Ascending aorta (tissue), 2 donors: ENCODE measurements at places on chromosomes 2 and 18.

DNA sequence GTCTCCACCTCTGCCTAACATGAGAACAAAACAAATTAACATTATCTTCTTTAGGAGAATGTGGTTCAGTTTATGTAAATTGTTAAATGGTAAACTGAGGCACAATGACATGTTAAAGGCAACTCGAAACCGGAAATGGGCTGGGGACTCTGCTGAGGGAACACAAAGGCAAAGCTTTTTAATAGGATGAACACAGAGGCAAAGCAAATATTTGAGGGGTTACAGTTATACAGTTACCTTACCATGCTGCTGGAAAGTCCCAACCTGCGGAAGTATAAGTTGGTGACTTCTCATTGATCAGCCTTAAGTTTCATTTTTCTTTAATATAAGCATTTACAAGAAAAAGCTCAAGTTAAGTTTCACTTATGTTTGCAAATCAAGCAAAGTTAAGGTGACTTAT, 195.0 kb downstream of the DLGAP1 start:
- DNase-seq = no peak

DNA sequence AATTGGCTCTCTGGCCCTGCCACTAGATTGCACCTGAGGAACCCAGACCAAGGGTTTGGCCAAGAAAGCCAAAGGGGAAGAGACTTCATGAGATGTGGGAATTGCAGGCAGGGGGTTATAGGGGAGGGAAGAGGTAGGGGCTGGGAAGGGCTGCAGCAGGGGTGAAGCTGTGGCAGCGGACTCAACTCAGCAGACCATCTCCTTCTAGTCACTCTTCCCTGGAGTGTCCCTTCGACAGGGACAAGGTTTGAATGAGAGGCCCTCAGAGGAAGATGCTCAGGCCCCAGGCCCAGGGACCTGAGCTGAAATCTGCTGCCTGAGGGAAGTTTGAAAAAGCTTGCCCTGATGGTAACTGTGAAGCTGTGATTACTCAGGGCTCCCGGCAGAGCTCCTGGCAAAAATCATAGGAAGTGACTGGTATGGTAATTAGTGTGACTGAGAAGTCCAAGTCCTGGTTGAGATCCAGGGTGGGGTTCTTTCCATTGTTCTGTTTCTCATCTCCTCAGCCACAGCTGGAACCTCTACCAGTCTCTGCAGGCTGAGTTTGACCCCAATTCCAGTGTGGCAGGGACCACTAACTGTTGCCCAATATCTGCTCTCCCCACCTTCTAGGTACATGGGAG, 300.9 kb downstream of the CYP26B1 start:
- DNase-seq = no peak

GRCh38 chr2:218387369-218388194, 5.5 kb downstream of the SLC11A1 start:
- DNase-seq = no peak

DNA sequence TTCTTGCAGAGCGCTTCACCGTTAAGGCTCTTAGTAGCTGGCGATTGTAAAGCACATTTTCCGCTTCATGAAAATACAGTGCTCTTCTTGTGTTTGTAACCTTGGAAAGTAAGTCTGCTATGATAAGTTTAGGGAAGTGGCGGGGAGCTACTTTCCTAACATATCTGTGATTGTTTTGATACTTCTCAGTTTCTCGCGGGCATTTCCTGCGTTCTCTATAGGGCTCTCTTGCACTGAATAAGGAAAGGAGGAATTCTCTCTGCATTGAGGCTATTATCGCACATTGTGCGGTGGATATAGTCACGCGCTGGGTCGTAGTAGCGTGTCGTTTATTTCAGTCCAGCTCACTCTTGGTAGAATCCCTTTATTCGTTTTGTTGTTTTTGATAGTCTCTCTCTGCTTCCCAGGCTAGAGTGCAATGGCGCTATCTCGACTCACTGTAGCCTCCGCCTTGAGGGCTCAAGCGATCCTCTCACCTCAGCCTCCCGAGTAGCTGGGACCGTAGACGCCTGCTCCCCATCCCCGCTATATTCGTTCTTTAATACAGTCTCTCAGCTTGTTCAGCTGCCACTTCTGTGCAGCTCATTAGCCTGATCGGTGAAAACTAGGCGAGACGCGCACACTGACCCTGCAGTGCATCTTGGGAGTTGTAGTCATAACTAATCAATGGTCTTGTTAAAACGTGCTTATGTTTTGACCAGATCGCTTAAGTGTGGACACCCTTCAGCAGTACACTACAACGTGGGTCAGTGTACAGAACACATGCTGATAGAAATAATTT, 1.0 kb upstream of the PPP4R3B start:
- DNase-seq = no peak

DNA sequence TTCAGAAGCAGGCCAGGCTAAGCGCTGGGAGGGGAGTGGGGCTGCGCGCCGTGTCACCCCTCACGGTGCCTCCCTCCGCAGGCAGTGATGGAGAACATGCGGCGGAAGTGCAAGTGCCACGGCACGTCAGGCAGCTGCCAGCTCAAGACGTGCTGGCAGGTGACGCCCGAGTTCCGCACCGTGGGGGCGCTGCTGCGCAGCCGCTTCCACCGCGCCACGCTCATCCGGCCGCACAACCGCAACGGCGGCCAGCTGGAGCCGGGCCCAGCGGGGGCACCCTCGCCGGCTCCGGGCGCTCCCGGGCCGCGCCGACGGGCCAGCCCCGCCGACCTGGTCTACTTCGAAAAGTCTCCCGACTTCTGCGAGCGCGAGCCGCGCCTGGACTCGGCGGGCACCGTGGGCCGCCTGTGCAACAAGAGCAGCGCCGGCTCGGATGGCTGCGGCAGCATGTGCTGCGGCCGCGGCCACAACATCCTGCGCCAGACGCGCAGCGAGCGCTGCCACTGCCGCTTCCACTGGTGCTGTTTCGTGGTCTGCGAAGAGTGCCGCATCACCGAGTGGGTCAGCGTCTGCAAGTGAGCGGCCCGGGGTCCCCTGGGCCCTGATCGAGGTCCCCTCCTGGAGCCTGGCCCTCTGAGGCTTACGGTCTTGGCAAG, 12.2 kb downstream of the WNT10A start:
- DNase-seq = no peak
